ENCODE measurements at places on chromosomes 2 and 18.
A peak's percentile ranks its signal among the peaks of the same experiment; 100 is the strongest.

DNA sequence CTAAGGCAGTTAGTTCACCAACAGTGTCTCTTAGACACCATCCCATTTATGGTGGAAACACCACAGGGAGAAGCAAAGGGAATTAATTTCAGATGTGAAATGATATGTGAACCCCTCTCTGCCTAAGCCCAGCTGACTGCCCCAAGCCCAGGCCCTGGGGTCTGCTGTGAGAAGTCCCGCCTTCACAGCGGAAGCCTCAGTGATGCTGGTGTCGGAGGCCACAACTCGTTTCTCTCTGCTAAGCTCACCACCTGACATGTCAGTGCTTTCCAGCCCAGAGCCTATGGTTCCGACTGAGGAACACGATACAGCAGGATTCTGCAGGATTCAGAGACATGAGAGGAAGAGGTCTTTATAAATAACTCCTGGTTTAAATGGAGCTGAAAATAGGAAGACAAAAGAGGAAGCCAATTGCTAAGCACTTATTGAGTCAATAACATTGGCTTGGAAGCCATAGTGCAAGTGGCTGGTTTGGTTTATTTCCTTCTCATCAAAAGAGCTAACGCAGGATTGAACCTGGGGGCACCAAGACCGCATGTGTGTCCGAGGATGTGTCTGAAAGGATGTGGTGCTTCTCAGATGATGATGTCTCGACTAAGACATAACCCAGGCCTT, 21.9 kb upstream of the LOXHD1 start:
- DNase-seq = no peak

GRCh38 chr2:82239176-82239575, 1934.6 kb upstream of the LRRTM1 start:
- DNase-seq = peak; percentile 23

DNA sequence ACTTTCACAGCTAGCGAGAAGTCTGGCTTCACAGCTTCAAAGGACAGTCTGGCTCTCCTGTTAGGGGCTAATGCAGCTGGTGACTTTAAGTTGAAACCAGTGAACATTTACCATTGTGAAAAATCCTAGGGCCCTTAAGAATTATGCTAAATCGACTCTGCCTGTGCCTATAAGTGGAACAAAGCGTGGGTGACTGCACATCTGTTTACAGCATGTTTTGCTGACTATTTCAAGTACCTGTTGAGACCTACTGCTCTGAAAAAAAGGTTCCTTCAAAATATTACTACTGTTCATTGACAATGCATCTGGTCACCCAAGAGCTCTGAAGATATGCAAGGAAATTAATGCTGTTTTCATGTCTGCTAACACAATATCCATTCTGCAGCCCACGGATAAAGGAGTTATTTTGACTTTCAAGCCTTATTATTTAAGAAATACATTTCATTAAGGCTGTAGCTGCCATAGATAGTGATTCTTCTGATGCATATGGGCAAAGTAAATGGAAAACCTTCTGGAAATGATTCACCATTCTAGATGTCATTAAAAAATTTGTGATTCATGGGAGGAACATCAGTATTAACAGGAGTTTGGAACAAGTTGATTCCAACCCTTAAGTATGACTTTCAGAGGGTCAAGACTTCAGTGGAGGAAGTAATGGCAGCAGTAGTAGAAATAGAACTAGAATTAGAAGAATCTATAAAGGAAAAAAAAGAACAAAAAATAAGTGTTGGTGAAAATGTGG, 48.9 kb downstream of the POLR1A start:
- DNase-seq = no peak

DNA sequence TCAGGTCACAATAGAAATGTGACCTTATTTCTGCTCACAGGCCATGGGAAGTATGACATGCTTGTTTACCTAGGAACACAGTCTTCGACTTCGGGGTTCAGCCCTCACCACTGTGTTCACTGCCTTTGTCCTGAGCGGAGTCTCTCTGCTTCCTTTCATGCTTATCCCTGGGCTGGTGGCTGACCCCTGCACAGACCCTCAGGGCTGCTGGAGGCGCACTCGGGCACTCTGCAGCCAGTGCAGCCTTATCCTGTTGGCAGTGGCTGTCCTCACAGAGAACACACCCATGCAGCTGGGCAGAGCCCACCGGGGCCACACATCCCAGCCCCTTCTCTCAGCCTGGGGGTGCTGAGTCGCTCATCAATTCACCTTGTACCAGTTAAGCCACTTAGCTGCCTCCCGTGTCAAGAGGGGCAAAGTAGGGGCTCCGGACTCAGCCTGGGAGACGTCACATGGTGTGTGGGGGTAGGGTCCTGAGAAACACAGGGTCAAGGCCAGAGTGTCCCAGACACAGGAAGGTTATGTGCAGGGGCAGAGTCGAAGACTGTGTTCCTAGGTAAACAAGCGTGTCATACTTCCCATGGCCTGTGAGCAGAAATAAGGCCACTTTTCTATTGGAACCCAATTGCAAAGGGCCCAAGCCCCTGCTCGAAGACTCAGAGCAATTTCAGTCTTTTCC, 107.5 kb downstream of the FAM210A start:
- DNase-seq = no peak

DNA sequence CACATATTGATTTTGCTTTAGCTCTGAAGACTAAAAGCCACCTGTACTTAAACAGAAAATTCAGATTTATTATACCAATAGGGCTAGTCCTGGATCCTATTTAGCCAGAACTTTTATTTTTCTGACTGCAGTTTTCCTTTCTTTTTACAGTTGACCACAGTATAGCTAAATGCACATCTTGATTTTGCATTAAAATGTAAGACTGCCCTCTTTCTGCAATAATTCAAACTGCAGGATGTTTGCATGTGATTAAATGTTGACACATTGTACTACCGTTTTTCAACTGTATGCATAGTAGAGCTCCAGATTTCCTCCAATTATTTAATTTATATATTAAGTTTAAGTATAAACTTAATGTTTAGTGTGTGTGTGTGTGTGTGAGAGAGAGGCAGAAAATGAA, 1262.9 kb downstream of the SUCLG1 start:
- DNase-seq = peak; percentile 50

GRCh38 chr18:2910751-2911425, 64.1 kb downstream of the EMILIN2 start:
- no peak for DNase-seq

DNA sequence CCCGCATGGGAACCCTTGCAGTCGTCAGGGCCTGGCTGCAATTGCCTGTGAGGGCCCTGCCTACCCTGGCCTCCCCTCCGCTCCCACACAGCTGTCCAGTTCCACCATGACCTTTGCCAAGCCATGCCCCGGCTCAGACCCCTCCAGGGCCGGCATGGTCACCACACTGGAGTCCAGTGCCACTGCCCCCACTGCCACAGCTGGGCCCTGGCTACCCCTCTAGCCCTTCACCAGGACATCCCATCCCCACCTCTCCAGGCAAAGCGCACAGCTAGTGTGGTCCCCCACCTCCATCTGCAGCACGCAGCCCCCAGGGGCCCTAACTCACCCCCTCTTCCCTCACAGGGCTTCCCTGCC, 70.3 kb upstream of the SMAD7 start:
- no peak for DNase-seq

GRCh38 chr2:184336688-184337087, 261.6 kb upstream of the ZNF804A start:
- DNase-seq = no peak

DNA sequence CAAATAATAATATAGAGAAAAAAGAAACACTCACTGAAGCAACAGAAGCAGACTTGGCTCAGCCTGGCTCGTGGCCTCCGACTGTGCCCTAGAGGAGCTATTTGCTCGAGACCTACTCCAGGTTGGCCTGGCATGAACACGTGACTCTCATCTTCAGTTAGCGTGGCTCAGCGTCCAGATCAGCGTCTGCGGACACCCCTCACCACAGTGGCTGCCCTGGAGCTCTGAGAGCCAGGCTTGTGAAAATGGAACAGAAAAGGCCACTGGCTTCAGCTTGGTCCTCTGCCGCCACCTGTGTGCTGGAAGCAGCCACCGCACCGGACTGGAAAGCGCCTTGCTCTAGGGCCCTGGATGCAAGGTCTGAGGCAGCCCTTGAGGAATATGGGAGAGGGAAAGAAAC, 1184.0 kb upstream of the GYPC start:
- no peak for DNase-seq

GRCh38 chr18:31098878-31099277, 3.3 kb downstream of the DSC2 start:
- no peak for DNase-seq
